ENCODE measurements at places on chromosomes 1 and 21.

DNA sequence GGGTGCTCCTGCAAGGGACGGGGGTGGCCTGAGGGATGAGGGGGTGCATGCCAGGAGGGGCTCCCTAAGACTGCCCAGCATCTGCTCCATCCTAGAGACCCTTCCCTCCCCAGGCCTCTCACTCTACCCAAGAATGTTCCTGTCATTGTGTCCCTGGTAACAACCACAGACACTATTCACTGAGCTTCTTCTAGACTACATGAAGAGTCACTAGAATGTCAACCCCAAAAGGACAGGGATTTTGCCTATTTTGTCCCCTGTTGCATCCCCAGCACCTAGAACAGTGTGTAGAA is 2.9 kb downstream of the TNFRSF25 start:
- DNase-seq = no peak

- no peak for DNase-seq
Observed at GRCh38 chr1:115676498-115677181, 34.9 kb downstream of the VANGL1 start.

GRCh38 chr1:43836267-43836951 is 97.2 kb upstream of the ARTN start:
- DNase-seq = no peak

GRCh38 chr1:110203021-110203661 is 7.0 kb upstream of the KCNC4 start:
- peak; percentile 59 for DNase-seq

GRCh38 chr1:78676347-78676982 is 26.8 kb downstream of the IFI44 start:
- peak; percentile 63 for DNase-seq

GRCh38 chr1:54342742-54343687 is 63.2 kb downstream of the SSBP3 start:
- no peak for DNase-seq

GRCh38 chr21:45611939-45612664 is 31.4 kb upstream of the PCBP3 start:
- DNase-seq = no peak

GRCh38 chr1:97123717-97124431 is 402.3 kb downstream of the PTBP2 start:
- DNase-seq = no peak

DNA sequence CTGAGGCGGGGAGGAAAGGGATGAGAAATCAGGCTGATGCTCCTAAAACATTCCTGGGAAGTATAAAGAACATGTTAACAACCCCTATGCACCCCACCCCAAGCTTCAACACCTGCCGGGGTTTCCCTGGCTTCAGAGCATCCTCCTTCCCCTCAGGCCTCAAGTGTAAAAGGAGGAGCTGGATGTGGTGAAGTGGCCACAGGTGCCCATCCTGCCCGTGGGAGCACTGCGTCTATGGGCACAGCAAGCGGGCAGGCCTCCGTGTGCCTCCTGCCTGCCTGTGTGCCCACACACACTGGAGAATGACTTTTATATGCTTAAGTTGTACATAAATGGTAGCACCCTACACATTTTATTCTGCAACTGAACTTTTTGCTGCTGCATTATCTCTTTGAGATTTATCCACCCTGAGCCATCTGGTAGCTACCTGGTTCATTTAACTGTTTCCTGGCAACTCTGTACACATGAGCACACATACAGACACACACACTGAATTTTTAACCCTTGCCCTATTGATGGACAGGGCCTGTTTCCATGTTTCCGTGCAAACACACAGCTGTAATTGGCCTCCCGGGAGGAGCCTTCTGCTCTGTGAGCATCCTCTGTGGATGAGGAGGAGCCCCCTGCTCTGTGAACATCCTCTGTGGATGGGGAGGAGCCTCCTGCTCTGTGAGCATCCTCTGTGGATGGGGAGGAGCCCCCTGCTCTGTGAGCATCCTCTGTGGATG is 13.4 kb upstream of the FTCD start:
- DNase-seq = no peak

DNA sequence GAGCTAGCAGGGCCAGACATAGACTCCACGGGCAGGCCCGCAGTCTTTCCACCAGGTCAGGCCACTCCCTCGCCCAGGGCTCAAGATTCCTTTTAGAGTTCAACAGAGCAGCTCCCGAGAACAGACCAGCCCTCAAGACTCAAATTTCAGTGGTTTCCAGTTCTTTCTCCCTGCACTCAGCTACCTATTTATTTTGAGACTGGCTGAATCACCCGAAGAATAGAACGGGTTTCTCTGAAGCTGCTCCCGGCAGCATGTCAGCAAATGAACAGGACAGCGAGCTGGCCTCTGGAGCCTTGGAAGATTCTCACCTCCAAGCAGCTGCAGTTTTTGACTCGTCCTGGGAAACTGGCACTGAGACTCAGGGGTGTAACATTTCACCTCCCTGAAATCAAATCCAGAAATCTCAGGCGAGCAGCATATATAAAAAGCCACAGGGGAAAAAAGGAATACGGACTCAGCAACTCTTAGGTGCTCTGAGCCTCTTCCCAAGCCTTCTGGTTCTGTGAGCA is 177.9 kb downstream of the CLIC6 start:
- DNase-seq = no peak

- DNase-seq = no peak
Observed at GRCh38 chr1:162363823-162364222, 12.8 kb downstream of the SPATA46 start.

- no peak for DNase-seq
Observed at GRCh38 chr1:59978026-59978425, 51.5 kb upstream of the CYP2J2 start.

- DNase-seq = no peak
Observed at GRCh38 chr1:95766036-95766435, 532.0 kb downstream of the RWDD3 start.

DNA sequence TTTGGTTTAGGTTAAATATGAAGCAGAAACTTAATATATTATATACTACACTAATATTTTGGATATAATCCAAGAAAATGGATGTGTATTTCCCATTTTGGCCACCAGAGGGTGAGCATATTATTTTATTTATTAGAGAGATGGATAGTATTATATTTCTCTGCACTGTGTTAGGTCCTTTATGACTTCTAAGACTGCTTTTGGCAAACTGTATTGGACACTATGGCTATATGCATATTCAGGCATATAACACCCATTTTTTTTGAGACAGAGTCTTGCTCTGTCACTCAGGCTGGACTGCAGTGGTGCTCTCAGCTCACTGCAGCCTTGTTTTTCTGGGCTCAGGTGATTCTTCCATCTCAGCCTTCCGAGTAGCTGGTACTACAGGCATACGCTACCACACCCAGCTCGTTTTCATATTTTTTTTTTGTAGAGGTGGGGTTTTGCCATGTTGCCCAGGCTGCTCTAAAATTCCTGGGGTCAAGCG is 17.8 kb upstream of the PGM1 start:
- peak; percentile 18 for DNase-seq

- no peak for DNase-seq
Observed at GRCh38 chr1:241715956-241716355, 63.9 kb downstream of the WDR64 start.

GRCh38 chr1:223726380-223727001 is 14.2 kb downstream of the CAPN2 start:
- DNase-seq = no peak

- DNase-seq = no peak
Observed at GRCh38 chr1:31004231-31004621, 61.3 kb downstream of the PUM1 start.

DNA sequence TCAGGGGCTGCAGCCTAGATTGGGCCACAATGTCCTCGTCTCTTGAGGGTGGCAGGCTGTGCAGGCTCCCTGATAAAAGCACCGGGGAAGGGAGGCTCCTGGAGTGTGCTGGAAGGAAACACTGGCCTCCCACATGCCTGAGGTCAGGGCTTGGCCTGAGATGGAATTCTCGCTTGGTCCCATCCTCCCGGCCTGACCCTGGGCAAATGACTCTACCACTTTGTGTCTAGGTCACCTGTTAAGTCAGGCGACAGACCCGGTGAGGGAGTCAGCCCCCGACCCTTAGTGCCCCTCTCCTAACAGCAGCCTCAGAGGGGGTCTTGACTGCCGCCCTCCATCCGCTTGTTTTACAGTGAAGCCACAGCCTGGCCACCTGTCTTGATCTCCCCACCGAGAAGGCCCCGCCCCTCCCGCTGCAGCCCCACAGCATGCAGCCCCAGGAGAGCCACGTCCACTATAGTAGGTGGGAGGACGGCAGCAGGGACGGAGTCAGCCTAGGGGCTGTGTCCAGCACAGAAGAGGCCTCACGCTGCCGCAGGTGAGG is 2.5 kb downstream of the SMIM1 start:
- no peak for DNase-seq

DNA sequence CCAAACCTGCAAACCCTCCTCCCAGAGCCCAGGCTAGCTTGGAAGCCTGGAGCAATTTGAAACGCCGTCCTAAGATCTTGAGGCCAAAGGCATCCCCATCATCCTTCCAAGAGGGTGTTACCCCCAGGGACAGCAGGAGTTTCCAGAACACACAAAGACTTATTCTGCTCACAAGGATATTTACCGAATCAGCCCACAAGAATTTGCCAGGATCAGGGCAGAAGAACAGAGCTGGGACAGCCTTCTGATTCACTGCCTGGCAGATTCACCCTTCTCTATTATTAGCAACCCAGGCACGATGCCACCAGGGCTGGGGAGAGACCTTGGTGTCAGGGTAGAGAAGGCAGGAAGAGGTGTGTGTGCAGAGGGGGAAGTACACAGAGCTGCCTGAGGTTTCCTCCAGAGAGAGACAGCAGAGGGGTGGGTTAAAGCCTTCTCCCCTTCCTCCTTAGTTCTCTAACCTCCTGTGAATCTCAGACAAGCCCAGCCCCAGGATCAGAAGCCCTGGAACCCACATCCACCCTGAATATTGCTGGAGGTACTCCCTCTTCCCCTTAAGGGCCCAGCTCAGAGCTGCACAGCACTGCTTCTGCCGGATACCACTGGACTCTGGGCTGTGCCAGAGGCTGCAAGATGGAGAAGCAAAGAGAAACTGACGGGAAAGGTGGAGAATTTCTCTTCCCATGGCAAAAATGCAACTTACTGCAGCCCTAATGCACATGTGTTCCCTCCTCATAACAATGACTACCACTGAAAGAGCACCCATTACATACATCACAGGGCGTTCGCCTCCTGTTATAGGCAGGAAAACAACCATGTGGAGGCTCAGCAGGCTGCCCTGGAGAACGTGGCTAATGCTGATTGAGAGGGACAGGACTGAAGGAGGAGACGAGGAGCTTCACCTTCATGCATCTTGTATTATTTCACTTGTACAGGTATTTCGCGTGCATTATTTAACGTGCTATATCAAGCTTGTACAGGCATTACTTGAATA is 61.8 kb downstream of the ITPKB start:
- peak; percentile 91 for DNase-seq

GRCh38 chr1:86429835-86430234 is 5.9 kb downstream of the CLCA2 start:
- peak; percentile 31 for DNase-seq

- DNase-seq = no peak
Observed at GRCh38 chr1:30986755-30987154, 78.2 kb upstream of the SDC3 start.

DNA sequence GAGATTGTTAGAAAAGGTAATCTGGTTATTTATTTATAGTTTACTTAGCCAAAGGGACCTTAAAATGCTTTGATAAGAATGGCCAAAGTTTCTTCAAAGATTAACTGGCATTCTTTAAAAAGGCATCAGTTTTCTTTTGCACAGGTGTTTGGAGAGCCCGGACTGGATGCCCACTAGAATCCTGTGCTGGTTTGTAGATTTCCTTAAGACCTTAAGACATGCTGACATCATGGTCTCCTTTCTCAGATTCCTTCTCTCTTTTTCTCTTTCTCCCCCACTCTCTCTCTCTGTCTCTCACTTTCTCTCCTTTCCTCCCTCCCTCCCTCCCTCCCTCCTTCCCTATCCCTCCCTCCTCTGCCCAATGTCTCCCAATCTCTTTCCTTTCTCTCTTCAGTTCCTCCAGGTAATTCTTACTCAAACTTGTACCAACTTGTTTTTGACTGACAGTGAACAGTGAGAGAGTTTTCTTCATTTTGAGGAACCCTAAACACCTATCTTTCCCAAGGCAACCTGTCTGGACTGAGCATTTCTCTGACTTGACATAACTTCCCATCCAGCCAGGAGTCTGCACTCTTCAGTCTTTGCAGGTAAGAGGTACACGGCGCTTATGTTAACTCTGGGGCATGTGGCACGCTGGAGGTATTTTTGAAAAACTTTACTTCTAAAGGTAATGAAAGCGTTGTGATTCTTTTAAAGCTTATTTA is at the start of gene KCNJ15:
KCNJ15 (plus strand) TSS at position 393 of the 704 bp plus-strand sequence. CDS start 42,271 bp downstream, outside the sequence.
- DNase-seq = no peak

GRCh38 chr1:191752342-191752741 is 405.9 kb upstream of the RGS18 start:
- DNase-seq = no peak

GRCh38 chr1:244224487-244225430 is 173.7 kb downstream of the ZBTB18 start:
- DNase-seq = peak; percentile 37

- no peak for DNase-seq
Observed at GRCh38 chr1:234565132-234565531, 44.8 kb downstream of the IRF2BP2 start.

DNA sequence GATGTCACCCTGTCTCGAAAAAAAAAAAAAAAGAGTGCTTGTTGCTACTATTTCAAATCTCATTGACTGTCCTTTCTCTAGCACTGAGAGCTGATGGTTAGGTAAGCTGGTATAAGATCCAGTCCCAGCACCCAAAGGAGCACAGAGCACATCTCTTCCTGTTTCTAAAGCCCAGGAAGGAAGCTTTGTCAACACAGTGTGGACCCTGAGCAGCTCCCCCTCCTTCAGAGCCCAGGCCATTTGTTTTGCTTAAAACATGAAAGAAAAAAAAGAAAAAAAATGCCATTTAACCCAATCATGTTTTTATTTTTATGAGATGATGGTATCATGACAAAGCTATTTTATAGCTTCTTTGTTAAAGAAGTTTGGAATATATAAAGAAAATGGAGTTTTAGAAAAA is 184.1 kb upstream of the DUSP10 start:
- DNase-seq = no peak

GRCh38 chr1:184818646-184819045 is 64.0 kb upstream of the EDEM3 start:
- no peak for DNase-seq

- DNase-seq = no peak
Observed at GRCh38 chr1:234839663-234840062, 229.7 kb upstream of the IRF2BP2 start.

GRCh38 chr1:85363521-85363920 is 87.1 kb upstream of the BCL10 start:
- DNase-seq = no peak

- peak; percentile 13 for DNase-seq
Observed at GRCh38 chr1:81802707-81803430, 2.1 kb downstream of the ADGRL2 start.

- no peak for DNase-seq
Observed at GRCh38 chr1:111602302-111602701, 17.3 kb upstream of the RAP1A start.

- no peak for DNase-seq
Observed at GRCh38 chr1:116738673-116739370, 15.4 kb upstream of the CD2 start.

All from globus pallidus (tissue), 1 donor.